DMS79 treated with DMSO at 0.1 percent for 48 hours (cell line): ENCODE measurements at places on chromosomes 12 and 14.

DNA sequence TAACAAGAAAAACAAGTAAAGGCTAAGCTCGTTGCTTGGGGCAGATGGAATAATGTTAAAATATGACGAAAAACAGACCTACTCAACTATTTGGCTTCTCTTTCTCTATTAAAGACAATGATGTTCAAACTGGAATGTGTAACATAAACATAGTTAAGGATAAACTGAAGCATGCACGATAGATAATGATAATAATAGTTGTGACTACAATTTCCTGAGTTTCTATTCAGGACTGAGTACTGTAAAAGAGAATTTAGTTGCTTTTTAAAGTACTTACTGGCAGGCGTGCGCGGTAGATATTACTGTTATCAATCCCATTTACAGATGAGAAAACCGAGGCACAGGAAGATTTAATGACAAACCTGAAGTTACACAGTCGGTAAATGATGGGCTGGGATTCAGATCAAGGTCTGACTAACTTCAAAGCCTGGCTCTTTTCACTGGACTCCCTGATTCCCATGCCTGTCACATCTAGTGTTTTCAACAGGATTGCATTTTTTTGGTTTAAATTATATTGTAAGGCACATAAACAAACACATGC lies 103.0 kb downstream of the CRADD start:
- DNase-seq, result no peak

- DNase-seq, result no peak
Observed at GRCh38 chr14:37329189-37330001, 131.7 kb downstream of the MIPOL1 start.

DNA sequence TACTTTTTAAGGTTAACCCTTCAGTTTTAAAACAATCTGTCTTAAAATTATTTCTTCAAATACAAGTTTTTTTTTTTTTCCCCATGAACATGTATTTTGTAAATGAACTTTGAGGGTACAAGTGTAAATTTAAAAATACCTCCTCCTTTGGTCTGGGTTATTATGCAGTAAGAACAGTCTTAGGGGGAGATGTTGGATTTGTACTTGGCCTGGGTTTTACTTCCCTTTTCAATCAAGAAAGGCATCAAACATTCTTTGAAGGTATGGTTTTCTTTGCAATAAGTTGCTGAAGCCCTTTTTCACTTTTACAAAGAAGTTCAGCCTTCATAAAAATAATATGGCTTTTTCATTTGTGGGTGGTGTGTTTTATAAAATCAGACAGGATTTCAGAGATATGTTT lies 20.5 kb downstream of the WBP11 start:
- DNase-seq, result no peak

GRCh38 chr12:54217774-54218241 lies 29.0 kb upstream of the SMUG1 start:
- peak; percentile 2 for DNase-seq

DNA sequence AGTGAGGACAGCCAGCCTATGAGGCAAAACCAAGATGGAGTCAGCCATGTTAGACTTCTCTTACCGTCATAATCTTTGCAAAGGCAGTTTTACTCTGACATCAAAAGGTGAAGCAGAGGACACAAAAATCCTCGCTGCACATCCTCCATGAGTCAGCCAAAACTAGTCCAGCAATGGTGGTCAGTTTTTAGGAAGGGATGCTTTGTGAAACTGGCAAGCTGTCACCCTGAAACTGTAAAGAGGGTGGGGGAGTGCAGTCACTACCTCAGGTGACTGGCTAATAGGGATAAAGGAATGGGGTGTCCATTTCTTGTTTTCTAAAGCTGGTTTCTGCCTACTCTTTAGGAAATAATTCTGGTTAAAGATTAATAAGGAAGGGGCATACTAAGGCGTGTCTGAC lies 5.4 kb upstream of the CIPC start:
- no peak for DNase-seq

DNA sequence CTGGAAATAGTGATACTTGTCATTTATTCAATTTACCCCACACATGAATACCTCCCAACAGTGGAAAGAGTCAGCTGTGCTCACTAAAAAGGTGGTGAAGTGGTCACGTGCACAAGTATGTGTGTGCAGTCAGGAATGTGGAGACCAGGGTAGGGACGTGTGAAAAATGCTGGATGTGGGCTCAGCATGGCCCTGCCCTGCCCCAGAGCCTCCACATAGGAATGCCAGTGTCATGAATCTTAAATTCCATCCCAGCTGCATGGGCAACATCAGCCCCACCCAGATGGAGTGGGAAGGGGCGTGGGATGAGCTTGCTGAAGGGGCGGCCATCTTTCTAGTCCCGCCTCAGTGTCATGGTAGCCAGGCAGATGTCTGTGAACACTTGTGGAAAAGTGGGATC lies 87.7 kb downstream of the C12orf75 start:
- DNase-seq, result no peak

- DNase-seq, result no peak
Observed at GRCh38 chr12:81212996-81213696, 135.3 kb downstream of the ACSS3 start.

DNA sequence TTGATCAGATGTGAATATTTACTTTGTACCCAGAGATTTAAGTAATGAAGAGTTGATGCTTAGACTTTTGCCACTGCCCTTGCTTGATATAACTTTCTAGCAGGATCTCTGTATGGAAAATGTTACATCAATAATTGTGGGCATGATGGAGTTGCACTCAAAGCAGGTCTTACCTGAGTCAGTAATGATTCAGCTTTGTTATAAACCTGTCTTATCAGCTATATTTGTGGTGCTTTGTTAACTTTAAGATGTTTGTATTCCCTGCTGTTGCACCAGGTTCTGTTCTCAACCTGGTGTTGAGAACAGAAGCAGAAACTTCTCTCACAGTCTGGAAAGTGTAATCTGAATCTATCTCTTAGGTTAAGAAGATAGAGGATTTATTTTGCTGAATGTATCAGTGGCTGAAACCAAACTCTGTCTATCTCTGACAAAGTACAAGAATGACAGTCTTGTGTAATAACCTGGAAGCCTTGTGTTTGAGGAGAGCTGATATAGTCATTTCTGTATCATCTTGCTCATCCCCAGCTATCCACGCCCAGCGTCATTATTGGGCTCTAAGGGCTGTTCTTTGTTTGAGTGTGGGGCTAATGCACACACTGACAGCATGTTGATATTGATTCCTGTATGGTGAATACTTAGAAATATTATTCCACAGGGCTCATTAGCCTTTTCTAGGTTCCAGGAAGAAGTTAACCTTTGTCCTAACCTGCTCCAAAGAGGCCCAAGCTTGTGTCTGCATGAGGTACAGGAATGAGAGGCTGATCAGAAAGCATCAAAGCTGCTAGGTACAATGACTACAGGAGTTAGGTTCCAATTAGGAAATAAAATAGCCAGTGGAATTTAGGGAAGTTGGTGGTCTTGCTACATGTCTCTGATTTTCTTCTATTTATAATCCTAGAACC lies 3.6 kb downstream of the AKAP6 start:
- DNase-seq, result no peak

DNA sequence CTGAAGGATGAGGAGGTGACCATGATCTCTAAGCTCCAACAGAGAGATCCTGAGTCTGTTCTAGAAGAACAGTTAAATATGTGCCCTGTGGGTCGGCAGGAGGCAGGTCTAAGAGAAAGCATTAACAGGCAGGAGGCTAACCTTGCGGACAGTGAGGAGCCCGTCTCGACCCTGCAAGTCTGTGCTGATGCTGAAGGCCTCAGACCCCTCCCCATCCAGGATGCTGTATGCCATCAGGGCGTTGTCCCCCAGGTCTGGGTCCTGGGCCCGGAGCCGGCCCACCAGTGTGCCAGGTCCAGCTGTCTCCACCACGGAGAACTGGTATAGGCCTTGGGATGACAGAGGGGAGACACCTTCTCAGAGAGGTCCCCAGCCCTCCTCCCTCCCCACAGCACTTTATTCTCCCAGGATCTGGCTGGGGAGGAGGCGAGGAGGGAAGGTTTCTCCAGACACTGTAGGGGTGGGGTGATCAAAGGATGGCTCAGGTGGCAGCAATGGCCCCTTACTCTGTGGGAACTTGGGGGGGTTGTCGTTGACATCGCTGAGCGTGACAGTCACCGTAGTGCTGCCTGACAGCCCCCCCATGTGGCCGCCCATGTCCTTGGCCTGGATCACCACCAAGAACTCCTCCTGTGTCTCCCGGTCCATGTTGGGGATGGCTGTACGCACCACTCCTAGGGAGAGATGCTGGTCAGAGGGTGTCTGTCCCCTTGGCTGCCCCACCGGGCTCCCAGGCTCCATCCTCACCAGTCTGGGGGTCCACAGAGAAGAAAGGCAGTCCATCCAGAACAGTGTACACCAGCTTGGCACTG lies 3.1 kb downstream of the CDH24 start:
- DNase-seq, result no peak

GRCh38 chr12:63935361-63935760 lies 90.9 kb downstream of the SRGAP1 start:
- no peak for DNase-seq

GRCh38 chr12:75712223-75712622 lies 200.8 kb upstream of the KRR1 start:
- no peak for DNase-seq

DNA sequence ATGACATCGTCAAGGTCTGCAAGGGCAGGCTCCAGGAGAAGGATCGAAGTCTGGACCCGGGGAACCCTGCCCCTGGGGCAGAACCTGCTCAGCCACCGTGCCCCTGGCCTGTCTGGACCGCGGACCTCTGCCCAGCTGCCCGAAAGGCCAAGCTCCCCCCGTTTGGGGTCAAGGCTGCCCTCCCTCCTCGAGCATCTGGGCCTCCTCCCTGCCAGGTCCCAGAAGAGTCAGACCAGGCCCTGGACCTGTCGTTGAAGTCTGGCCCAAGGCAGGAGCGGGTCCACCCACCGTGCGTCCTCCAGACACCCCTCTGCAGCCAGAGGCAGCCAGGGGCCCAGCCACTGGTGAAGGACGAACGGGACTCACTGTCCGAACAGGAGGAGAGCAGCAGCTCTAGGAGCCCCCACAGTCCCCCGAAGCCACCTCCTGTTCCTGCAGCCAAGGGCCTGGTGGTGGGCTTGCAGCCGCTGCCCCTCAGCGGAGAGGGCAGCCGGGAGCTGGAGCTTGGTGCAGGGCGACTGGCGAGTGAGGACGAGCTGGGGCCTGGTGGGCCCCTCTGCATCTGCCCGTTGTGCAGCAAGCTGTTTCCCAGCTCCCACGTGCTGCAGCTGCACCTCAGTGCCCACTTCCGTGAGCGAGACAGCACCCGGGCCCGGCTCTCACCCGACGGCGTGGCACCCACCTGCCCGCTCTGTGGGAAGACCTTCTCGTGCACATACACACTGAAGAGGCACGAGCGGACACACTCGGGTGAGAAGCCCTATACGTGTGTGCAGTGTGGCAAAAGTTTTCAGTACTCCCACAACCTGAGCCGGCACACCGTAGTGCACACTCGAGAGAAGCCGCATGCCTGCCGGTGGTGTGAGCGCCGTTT lies 856 bp downstream of the ZBTB42 start:
- no peak for DNase-seq

- DNase-seq, result no peak
Observed at GRCh38 chr12:1738446-1738845, 47.6 kb downstream of the ADIPOR2 start.

DNA sequence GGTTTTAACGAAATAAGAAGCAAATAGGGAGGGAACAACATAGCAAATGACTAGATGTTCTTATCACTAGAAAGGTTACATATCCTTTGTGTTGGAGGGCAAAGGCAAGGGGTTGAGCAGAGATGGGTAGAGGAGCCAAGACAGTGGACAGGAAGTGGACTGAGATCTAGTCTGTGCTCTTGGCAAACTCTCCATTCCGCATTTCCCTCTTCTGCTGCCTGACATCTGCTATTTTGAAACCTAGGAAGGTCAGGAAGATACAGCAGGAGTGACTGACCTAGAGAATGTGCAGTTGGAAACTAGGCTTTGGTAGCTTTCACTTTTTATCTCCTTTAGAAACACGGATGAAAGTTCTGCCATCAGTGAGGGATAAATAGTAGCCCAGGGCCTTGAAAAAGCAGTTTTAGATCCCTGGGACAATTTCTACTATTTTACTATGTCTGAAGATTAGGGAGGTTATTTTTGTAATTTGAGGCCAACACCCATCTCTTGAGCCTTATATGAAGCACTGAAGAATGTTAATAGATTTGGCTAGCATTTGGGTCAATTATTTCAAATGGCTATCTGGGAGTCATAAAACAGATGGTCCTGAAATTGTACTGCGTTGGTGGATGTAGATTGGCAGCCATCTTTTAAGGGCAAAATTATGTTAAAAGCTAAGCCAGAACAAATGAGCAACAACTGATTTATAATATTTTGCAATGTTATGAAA lies 410.3 kb downstream of the PCNX1 start:
- DNase-seq, result no peak

DNA sequence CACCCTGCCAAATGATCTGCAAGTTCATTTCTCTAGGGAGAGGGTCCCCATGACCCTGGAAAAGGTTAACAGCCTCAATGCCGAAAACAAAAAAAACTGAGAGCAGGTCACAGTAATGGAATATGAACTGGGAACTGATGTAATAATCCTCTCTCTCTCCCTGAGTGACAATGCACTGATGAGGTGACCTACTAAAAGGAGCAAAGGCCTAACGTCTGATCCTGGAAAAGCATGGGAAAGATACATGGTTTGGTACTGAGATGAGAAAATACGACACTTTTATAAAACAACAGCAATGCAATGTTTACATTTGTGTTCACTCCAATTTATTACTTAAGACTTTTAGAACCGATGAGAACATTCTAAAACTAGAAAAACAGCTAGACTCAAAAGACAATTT lies 27.7 kb downstream of the SETD3 start:
- no peak for DNase-seq

DNA sequence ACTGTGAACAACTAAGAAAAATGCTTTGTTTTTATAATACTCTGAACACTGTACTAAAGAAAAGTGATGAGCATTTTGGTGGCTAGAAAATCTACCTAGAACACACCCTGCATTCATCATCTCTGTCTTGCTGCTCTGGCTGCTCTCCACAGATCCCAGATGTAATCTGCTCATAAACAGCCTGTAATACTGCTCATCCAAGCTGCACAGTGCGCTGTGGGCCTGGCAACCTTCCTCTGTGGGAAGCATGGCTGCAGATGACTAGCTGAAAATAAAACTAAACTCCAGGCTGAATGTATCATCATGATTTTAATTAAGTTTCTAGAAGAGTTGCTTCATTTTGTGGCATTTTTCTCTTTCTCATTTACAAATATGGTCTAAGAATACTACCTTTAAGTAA lies 200.7 kb downstream of the SLC2A13 start:
- DNase-seq, result no peak

- no peak for DNase-seq
Observed at GRCh38 chr12:110248096-110248447, 33.0 kb upstream of the ATP2A2 start.

GRCh38 chr14:46290706-46291105 lies 360.9 kb downstream of the RPL10L start:
- DNase-seq, result no peak

DNA sequence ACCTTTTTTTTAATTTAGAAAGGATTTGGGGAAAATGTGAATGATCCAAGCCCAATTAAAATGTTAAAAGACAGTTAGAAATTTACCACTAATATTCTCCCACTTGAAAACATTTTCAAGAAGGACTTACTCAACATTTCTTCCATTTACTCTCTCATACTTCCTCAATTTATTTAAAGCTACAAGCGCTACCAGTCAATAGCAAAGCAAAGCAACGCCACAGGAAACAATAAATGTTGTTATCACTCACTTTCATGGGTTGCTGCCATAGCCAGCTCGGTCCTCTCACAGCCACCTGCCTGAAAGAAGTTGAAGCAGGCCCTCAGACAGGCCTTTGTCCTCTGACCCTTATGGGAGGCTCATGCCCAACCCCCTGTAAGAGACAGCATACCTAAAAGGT lies 6.0 kb upstream of the SOS2 start:
- no peak for DNase-seq
